ENCODE measurements at places on chromosomes 5 and 9.

DNA sequence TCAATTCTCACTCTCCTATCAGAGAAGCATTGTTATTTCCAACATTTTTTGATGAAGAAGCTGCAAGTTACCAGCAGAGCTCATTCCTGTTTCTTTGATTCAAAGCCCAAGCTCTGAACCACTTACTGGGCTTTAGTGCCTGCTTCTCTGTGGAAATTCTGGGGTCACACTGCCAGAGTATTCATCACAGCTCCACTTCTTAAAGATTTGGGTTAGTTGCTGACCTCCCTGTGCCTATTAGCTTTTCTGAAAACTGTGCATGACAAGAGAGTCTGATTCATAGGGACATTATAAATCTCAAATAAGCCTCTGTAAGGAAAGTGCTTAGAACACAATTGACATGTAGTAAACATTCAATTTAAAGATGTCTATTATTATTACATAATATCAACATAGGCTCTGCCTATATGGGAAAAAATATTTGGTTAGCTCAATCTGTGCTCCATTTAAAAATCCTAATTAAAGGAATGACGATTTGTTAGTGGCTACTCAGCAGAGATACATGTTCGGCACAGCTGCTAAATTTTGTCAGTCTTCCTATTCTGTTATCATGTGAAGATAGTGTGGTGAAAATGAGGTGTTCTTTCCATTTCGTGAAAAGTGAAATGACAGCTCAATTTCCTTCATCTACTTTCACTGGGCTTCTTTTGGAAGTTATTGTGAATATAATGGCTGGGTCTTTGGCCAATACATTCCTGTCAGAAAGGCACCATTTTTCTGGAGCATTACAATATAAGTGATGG is 293.0 kb downstream of the KCTD16 start:
- no peak for DNase-seq

GRCh38 chr9:107153336-107153735 is 129.7 kb upstream of the RAD23B start:
- no peak for DNase-seq

- no peak for DNase-seq
These were observed 20.3 kb downstream of the CAMSAP1 start for GRCh38 chr9:135887021-135887507.

DNA sequence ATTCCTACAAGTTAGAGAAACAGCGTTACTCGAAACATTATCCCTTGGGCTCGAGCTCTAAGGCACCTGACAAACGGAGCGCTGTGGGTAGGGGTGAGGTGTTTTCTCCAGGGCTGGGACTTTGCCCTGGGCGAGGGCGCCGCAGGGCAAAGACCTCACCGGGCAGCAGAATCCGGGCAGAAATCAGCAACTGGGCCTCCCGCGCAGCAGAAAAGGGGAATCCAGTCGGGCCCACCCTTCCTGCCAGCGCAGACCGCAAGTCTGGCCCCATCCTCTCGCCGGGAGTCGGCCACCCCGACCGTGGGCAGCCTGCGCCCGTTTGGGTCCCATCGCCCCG is 430 bp upstream of the MSH3 start:
- DNase-seq: no peak

- DNase-seq: no peak
These were observed 135.9 kb upstream of the WWC1 start for GRCh38 chr5:168155585-168155984.

GRCh38 chr9:126618190-126618584 is 4.5 kb downstream of the LMX1B start:
- DNase-seq: no peak

- DNase-seq: no peak
These were observed 11.1 kb downstream of the CSF1R start for GRCh38 chr5:150075233-150075632.

GRCh38 chr9:88498880-88499279 is 36.1 kb upstream of the NXNL2 start:
- DNase-seq: no peak

DNA sequence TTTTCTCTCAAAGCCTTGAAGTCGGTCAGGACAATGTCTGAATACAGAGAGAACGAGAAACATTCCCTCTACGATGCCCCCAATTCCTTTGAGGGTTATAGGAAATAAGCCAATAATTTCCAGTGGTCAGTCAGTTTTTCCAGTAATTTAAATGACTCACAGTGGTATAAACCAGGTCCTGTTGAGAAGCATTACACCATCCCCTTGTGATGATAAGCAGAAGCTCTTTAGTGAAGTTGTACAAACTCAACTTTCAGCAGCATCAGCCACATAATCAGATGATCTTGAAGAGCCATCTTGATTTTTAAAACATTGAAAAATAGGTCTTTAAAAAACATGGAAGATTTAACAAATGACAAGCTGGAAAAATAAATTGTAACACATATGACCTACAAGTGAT is 173.9 kb upstream of the ZNF462 start:
- DNase-seq: no peak

GRCh38 chr5:55286411-55286933 is 21.0 kb downstream of the DHX29 start:
- DNase-seq: no peak

- DNase-seq: no peak
These were observed 5.5 kb downstream of the EFCAB9 start for GRCh38 chr5:172199446-172199845.

- no peak for DNase-seq
These were observed 98.4 kb upstream of the CPLX2 start for GRCh38 chr5:175772747-175773533.

DNA sequence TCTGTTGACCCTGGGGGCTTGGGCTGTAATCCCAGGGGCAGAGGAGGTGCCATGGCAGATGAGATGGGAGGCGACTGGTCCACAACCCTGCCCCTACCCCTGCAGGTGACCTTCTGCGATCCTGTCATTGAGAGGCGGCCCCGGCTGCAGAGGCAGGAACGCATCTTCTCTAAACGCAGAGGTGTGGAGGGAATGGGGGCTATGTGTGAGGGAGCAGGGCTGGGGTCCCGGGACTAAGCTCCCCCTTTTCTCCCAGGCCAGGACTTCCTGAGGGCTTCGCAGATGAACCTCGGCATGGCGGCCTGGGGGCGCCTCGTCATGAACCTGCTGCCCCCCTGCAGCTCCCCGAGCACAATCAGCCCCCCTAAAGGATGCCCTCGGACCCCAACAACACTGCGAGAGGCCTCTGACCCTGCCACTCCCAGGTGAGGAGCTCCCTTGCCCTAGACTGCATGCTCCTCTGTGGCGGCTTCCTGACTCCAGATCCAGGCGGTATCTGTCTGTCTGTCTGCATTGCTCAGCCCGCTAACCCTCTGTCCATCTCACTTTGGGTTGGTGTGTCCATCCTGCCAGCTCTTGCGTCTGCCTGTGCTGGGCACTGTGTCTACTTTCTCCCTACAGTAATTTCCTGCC is 9.9 kb downstream of the ZDHHC12 start:
- no peak for DNase-seq

GRCh38 chr5:95281226-95281625 is 3.7 kb downstream of the MCTP1 start:
- peak; percentile 11 for DNase-seq

GRCh38 chr5:14464096-14464495 is 117.5 kb upstream of the OTULINL start:
- no peak for DNase-seq
